Kidney (tissue), 22 donors: ENCODE measurements at places on chromosomes 11 and 22.

DNA sequence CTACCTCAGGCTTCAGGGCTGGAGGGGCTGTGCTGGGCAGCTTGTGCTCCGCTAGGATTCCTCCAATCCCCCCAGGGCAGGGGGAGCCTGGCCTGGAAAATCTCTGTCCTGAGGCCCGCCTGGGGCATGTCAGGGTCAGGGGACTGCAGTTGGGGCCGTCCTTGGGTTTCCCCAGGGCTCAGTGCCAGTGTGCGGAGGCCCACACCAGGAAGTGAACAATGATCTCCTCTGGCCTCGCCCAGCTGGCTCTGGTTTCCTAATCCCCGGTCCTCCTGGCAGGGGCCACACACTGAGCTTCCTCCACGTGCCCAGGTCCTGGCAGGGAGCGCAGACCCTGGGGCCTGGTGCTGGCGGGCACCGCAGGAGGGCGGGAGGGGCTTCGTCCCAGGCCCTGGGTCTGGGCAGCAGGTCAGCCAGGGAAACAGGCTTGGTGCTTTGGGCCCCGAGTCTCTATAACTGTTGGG lies 1.4 kb upstream of the MUC2 start:
- DNase-seq, result no peak

DNA sequence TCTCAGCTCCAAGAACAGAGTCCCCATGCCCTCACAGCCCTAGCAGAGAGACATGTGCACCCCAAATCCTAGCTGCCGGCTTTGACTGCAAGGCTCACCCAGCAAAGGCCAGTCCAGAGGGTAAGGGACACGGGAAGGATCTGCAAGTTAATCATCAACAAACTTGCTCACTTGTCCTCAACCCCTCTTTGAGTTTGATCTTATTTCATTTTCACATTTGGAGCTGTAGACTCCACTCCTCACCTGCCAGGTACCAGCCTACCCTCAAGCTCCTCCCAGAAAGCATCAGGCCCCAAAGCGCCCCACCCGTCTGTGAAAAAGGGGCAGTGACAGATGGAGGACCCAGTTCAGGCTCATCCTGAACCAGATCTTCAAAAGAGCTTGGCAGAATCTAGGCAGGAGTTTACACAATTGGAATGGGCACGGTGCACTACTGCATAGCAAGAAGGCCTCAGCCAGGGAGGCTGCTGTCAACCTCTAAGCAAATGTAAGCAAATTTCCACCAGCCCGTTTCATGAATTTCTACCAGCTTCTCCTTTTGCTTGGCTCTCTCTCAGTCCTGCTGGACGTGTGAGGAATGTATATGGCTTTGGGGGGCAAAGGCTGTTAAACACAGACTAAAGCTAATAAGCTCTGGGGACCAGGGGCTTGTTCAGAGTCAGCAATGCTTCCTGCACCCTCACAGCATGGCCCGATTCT lies 5.5 kb downstream of the EHD1 start:
- DNase-seq, result no peak

- no peak for DNase-seq
These were observed 29.3 kb downstream of the CLPB start for GRCh38 chr11:72405009-72405408.

- DNase-seq, result no peak
These were observed 536.8 kb downstream of the MIAT start for GRCh38 chr22:27194096-27194748.

- no peak for DNase-seq
These were observed 88.9 kb downstream of the RASSF10 start for GRCh38 chr11:13098063-13098462.

GRCh38 chr11:57645689-57646085 lies 4.0 kb downstream of the YPEL4 start:
- DNase-seq, result no peak
